ENCODE measurements at places on chromosomes 5 and 9.

GRCh38 chr9:121289772-121290370 lies 21.9 kb downstream of the GSN start:
- DNase-seq: no peak

GRCh38 chr9:136978073-136978864 lies 965 bp downstream of the PTGDS start:
- peak; percentile 77 for DNase-seq

DNA sequence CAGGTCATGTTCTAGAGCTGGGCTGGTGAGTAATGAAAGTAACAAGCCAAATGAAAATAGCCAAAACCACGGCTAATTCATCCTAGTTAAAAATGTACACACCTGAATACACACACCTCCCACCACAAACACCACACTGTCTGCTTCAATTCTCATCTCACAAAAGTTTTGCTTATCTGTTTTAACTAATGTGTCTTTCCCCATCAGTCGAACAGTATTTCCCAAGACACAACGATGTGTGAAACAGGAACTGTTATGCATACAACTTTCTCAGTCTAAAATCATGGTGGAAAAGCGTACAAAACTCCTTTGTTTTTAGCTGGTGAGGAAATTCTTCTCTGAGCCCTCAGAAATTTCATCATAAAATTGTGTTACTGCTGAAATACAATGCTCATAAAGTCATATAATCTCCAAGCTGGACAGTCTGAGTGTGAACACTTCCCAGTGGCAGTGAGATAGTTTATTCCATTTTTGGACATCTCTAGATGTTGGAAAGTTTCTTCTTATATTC lies 242.4 kb downstream of the EFNA5 start:
- DNase-seq: no peak

DNA sequence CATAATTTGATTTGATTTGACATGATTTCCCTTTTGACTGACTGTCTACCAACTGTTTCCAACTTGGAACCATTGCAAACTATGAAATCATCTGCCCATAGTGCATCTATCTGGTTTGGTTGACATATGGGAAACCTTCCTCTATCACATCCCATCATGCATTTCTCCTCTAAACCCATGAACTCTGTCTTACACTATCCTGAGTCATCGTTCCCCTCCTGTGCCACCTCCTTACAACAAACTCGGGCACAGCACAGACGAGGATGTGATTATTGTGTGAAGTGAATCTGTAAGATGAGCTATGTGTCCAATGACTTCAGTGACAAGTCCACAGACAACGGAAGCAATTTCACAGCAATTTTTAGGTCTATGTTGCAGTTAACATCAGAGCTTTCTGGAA lies 126.1 kb downstream of the NPR3 start:
- DNase-seq: no peak

- DNase-seq: no peak
Measured at GRCh38 chr9:98594546-98595160, 114.1 kb downstream of the GABBR2 start.

DNA sequence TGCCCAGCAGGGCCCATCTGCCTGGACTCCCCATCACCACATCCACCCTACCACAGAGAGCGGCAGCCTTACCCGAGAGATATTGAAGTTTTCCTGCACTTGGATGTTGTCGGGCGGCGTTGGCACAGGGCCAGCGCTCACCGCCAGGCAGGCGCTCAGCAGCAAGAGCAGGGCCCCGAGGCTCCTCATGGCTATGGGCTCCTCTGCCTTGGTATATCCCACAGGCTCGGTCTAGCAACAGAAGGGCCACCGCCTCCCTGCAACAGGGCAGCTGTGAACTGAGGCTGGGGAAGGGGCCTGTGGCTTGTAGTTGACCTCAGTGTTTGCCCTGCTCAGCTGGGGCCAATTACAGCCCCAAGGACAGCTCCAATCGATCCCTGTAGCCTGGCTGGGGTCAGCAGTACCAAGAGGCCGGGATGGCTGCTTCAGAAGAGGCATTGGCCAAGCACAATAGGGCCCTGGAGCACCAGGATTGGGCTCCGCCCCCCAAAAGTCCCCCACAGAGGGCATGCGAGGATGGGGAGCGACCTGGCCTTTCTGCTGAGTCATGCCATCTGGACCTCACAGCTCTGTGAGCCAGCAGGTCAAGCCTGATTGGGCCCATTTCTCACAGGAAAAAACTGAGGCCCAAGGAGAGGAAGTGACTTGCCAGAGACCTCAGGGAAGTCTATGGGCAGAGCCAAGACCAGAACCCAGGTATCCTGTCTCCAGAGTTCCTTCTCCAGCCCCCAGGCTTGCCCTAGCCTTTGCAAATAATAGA lies at the start of gene AMBP:
AMBP (minus strand) TSS at position 280 of the 760 bp plus-strand sequence; CDS start at position 189, 91 bp downstream.
- no peak for DNase-seq

DNA sequence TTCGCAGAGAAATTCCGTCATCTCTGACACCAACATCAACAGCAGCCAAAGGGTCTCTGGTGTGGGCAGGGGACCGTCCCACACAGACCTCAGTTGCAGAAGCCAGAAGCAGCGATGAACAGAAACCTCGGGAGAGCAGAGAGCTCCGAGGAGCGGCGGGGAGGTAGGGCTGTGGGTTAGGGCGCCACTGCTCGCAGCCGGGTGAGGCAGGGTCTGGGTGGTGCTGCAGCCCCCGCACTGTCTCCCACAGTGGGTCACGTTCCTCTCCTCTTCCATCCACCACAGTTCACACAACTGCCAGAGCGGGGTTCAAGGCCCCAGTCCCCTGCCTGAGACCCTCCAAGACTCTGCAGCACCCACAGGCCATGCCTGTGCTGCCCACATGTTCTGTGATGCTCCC lies 99.9 kb downstream of the OLFM1 start:
- no peak for DNase-seq

- DNase-seq: no peak
Measured at GRCh38 chr5:40447438-40447837, 232.3 kb upstream of the PTGER4 start.

DNA sequence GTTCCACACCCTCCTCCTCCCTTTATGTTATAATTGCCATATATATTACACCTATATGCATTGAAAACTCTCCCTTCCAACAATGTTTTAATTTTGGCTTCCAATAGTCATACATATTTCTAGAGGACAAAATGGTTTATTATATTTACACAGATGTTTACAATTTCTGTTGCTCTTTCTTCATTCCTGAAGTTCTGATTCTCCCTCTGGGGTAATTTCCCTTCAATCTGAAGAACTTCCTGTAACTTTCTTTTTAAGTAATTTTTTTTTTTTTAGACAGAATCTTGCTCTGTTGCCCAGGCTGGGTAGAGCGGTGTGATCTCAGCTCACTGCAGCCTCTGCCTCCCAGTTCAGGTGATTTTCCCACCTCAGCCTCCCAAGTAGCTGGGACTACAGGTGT lies 173.0 kb upstream of the MAP1B start:
- DNase-seq: no peak

DNA sequence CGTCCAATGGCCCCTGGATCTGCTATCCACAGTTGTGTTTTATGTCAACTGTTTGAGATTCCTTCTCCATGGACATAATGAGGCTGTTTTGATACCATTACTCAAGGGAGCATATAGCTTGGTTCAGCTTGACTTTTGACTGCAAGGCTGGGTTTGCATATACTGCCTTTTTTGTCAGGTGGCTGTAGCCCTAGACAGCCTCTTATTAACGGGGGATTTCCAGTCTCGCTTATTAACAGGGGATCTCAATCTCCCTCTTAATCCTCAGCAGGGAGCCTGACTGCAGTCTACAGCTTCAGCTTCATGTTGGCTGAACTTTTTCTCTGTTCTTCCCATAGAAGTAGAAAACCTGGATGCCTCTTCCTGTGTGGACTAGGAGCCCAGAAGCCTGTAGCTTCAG lies 73.7 kb upstream of the TNC start:
- DNase-seq: no peak

DNA sequence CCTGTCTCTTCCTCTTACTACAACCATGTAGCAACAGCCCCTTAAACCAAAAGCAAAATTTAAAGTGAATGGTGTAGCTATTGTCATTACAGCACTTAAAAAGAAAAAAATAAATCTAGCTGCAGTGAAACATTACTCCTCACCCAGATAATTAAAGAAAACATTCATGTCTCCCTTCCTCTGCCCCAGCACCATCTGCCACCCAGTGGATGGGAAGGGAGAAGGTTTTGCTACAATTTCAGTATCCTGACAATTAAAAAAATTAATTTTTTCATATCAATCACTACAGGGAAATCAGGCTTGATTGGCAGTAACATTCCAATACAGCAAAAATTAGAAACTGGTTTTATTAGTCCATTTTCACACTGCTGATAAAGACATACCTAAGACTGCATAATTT lies 147.4 kb upstream of the PUM3 start:
- DNase-seq: no peak

DNA sequence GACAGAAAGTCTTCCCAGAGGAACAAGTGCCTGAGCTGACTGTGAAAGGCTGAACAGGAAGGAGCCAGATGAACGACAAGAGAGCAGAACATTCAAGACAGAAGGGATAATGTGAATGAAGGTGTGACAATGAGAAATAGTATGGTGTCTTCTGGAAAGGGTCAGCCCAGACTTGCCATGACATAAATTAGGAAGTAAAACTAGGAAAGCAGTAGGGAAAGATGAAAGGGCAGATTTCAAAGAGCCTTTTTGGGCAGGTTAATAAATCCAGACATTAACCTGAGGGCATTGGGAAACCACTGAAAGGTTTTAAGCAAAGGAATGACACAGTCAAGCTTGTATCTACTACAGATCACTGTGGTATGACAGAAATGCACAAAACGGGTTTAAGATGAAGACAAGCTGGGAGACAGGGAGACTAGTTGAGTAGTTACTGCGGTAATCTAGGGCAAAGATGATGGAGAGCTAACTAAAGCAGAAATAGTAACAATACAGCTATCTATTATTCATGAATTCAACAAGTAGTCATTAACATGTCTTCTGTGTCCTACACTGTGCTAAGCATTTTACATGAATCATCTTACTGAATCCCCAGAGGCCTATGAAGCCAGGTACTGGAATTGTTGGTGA lies 580.9 kb upstream of the WWC1 start:
- DNase-seq: peak; percentile 47

DNA sequence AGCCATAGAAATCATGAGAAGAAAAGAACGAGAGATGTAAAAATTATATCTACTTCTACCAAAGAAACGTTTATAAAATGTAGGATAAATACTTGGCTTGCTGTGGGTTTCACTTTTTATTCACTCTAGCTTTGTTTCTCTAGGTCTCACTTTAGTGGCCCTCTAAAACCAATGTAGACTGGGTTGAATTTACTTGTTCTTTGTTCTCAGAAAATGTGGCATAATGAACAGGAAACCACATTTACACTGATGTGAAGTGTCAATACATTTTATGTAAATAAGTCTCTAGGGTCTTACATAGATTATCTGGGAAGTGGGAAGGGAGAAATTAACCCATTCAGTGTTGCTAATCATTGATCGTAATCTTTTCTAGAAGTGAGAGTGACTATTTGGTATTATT lies 58.9 kb downstream of the PLPPR1 start:
- peak; percentile 14 for DNase-seq

GRCh38 chr5:132268769-132269551 lies 11.5 kb downstream of the PDLIM4 start:
- no peak for DNase-seq

GRCh38 chr9:75851917-75852316 lies 38.6 kb upstream of the PCSK5 start:
- DNase-seq: peak; percentile 10

DNA sequence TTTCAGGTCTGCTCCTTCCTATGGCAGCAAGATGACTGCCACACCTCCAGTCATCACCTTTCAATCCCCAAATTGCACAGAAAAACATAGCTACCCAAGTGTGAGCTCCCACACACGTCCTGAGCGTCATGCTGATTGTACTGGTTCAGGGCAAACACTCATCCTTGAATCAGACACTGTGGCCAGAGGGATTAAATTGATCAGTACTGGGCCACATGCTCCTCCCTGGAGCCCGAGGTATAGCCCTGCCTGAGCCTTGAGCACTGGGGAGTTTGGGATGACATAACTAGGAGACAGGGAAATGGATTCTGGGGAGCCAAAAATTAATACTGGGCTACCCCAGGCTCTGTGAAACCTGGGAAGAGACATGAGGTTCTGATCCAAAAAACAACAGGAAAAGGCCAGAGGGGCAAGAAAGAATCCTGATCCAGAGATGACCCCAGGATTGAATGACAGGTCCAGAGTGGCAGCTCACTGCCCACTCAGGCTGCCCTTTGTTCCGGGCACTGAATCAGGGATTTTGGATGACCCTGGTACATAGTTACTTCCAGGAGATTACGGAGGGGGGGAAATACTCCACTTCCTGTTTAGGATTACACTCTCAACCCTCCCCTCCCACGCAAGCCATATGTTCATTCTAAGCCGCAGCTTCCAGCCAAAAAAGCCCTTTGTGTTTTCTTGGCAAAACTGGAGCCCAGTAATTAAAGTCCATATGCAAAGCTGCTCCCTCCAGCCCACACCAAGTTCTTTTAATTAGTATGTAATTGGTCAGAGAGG lies 141.6 kb upstream of the SPRY4 start:
- DNase-seq: no peak

- DNase-seq: no peak
Measured at GRCh38 chr9:124214116-124214515, 43.6 kb upstream of the NEK6 start.

- no peak for DNase-seq
Measured at GRCh38 chr9:98639133-98639532, 69.6 kb downstream of the GABBR2 start.
